ENCODE measurements at places on chromosomes 7 and 10.

DNA sequence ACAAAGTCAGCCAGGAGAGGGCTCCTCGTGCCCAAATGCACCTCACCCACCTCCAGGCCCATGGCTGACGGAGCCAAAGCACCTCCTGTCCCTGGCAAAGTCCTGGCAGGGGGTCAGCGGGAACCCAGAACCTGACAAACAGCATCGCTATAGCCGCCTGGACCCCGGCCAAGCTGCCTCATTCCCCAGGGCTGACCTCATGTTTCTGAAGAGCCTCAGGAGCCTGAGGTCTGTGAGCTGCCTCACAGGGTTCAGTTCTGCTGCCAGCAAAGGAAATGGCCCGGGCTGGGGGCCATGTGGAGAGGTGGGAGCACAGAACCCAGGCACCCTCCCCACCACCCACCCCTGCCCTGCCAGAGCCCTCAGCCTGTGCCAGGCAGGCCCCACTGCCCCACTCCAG is 4.2 kb upstream of the NANOS1 start:
- no peak for DNase-seq

- DNase-seq: no peak
Observed at GRCh38 chr7:42617806-42618457, 293.9 kb downstream of the C7orf25 start.

GRCh38 chr7:45048748-45049147 is 40.0 kb downstream of the NACAD start:
- DNase-seq: no peak

- no peak for DNase-seq
Observed at GRCh38 chr10:77563638-77564270, 73.9 kb downstream of the KCNMA1 start.

DNA sequence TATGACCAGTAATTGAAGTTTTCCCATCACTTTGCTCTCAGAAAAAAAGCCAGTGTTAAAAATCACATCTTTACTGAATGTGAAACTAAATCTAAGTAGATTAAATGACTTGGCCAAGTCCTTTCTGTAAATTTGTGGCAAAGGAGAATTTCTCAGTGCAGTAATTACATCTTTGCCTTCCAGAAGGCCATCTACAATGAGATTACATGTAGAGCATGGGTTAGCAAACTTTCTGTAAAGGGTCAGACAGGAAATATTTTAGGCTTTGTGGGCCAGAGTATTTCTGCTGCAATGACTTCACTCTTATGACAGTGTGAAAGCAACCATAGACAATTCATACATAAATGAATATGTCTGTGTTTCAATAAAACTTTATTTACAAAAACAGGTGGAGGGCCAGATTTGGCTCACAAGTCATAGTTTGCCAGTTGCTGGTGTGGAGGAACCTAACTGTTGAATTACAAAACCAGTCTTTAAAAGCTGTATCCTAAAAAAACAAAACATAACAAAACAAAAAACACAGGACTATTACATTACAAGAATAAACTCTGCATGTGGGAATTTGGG is 191.0 kb downstream of the TAX1BP1 start:
- DNase-seq: no peak

GRCh38 chr7:108415821-108416536 is 40.3 kb downstream of the NRCAM start:
- no peak for DNase-seq

DNA sequence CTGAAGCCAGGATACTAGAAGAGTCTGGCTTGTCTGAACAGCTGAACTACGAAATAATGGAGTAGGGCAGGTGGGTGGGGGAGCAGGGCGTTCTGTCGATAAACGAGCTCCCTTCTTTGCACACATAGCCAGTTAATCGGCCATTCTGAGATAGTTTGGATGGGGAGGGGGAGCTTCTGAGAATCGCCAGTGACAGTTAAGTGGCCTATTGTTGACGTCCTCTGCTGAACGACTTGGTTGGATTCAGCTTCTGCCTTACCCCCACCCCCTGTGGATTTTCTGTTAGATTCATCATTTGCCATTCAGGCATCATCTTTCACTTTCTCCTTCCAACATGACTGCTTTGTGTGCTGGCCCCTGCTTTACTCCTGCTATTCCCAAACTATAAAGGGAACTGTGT is 520 bp downstream of the CPA5 start:
- no peak for DNase-seq

DNA sequence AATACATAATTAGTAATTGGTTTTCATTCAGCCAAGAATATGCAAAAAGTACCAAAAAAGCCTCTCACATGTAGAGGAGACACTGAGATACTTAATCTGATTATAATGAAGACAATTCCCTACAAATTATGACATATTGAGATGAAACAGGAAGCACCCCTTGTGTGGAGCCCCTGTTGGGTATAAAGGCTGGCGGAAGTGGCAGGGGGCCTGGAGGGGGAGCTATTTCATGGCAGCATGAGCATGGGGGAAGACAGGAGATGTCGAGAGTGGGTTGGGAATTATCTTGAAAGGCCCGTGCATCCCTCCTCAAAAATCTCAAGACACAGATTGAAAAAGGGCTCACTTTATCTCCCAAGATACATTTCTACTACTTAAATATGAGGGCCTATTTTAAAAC is 96.9 kb downstream of the PIP4K2A start:
- no peak for DNase-seq

DNA sequence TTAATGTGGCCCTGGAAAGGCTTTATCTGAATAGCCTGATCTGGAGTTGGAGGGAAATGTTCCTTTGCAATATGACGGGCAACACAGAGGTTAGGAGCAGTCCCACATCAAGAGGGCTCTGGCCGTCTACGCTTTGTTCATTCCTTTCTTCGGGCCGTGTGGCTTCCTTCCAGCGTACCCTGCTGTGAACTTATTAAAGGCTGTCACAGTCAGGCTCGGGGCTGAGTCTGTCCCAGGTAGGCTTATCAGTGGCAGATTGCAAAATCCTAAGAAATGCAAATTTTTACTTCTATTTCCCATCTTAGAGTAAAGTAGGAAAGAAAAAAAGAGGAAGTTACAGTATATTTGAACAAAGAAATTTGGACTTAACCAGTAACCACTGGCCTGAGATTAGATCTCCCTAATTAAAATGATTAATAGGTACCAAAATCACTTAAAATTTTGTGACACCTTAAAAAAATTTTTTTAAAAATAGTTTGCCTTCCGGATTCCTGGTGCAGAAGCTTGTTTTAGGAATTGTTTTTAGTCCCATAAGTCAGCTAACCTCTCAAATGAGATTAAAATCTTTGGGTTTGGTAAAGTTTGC is 453.1 kb upstream of the MKI67 start:
- no peak for DNase-seq

- no peak for DNase-seq
Observed at GRCh38 chr7:131896165-131896863, 339.9 kb upstream of the PODXL start.

DNA sequence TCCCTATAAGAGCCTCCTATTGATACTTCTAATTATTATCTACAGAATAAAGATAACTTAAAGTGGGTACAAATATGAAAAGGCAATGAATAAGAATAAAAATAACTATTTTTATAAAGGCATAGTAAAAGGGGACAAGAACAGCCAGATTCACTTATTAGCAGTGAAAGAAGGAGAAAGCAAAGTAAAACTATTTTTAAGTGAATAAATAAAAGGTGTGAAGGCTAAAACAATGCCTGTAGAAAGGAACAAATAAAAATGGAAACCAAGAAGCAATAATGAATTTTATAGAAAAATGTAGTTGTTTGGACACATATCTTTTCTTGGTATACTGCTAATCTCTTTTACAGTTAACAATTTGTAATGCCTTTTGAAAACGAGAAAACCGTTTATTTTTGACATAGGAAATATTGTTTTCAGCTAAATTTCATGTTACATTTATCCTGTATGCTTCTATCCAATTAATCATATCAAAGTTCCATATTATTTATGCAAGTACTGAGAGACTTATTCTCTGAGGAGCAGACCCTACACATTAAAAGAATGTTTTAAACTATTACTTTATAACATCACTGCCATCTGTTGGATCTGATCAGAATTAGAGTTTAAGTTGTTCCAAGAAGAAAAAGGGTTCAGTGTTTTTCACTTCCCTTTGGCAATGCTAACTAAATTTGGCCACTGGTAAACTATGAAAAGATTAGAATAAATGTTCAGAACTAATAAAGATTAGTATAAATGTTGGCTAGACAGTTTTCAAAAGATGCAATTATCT is 59.1 kb downstream of the ARMC3 start:
- no peak for DNase-seq

- DNase-seq: no peak
Observed at GRCh38 chr7:99469381-99470065, 3.2 kb upstream of the ZNF789 start.

GRCh38 chr10:21927631-21928353 is 75.7 kb downstream of the DNAJC1 start:
- DNase-seq: no peak

- no peak for DNase-seq
Observed at GRCh38 chr7:17166824-17167379, 131.6 kb upstream of the AHR start.

DNA sequence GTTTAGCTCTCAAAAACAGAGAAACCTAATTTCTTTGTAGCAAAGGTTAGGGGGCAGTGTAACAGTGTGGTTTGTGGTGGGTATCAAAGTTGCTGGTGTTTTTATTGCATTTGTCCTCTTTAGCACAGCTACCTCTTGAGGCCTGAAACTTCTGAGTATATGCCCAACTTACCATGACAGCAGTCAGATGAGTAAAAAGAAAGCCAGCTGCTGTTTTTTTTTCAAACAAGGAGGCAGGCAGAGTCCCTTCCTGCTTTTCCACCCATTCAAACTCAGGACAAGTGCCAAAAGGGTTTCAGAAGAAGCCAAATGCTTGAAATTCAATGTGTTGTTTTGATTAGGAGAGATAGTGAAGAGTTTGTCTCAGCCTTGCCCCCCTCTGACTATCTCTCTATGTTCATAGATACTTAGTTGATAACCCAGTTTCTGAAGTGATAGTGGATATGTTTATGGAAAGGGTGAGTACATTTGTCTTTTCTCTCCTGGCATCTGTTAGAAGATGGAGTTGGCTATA is 23.1 kb downstream of the GBF1 start:
- no peak for DNase-seq

DNA sequence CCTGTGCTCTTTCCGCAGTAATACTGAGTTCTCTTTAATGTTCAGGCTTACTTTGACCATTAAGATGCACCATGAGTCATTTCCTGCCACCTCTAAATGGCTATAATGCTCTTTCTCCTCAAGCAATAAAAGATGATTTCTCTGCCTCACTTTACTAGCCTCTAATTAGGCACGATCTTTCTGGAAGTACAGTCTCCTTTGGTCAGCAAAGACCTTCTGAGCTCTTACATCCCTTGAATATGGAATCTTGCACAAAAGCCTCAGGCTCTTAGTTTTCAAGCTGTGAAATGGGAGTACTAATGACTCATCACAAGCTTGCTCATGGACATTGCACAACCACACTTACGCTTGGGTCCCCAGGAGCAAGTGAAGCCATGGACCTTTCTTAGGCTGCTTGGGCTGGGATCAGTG is 85.9 kb downstream of the FRMD4A start:
- DNase-seq: no peak

DNA sequence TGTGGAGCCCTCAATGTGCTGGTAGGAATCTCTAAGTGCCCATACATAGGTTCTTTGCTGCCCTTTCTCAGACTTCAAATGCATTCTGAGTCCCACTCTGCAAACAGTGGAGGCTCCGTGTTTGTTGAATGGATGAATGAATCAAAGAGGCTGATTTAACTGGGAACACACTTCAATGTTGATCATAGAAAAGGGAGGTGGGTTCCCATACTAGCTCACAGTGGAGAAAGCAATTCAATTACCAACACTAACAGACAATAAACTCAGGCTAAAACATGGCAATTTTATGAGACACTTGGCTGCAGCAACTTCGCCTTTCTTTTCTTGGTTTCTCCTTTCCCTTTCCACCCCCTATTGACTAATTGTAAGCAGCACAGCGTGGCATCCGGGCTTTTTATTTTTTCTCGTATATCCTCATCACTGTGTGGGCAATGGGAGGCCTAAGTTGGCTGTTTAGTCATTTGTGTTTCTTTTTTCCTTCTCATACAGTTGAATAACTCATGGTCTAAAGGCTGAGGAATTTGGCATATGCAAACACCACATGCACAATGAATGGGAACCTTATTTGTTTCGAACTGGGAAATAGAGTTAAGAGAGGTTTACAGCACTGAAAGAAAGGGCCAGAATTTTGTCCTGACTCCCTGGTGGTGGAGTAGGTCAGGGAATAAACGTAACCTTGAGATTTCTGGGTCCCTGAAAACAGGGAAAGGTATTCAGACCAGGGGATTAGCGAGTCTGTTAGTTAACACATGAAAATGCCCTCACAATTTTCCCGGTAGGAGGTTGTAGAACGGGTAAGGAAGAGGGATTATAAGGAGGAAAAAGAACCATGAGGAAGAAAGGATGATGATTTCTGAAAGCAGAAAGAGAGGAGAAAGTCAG is 858.5 kb downstream of the KCNMA1 start:
- DNase-seq: no peak

DNA sequence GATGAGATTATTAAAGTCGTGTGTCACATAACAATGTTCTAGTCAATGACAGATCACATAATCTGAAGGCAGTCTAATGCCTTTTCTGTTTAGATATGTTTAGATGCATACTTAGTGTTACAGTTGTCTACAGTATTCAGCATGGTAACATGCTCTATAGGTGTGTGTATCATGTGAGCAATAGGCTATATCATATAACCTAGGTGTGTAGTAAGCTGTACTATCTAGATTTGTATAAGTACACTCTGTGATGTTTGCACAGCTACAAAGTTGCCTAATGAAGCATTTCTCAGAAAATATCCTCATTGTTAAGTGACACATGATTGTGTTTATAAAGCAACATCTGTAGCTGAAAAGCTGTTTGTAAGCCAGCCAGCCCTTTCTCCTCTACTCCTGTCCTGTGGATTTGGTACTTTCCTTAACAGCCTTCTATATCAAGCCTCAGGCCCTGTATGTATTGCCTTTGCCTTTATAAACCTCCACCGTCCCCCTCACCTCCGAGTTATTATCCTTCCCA is 6.3 kb downstream of the HECTD2 start:
- no peak for DNase-seq

GRCh38 chr7:46524350-46524749 is 603.3 kb upstream of the IGFBP3 start:
- DNase-seq: no peak

DNA sequence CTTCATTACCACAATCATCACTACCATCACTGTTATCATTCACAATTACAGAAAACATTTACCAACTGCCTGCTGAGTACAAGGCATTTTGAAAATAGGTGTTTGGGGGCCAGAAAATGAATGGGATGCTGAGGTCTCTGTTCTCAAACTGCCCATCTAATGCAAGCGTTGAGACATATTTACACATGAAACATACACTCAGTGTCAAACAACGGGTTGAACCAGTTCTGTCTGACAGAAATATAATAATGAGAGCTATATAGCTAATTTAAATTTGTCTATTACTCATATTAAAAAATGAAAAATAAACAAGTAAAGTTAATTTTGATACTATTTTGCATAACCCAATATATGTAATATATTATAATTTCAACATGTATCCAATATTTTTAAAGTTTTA is 303.1 kb downstream of the KCNMA1 start:
- no peak for DNase-seq

- no peak for DNase-seq
Observed at GRCh38 chr7:1693991-1694524, 24.0 kb downstream of the ELFN1 start.

GRCh38 chr10:128985036-128985435 is 482.0 kb upstream of the MGMT start:
- no peak for DNase-seq

GRCh38 chr7:73770002-73770859 is at the start of gene CLDN3:
TSS of gene CLDN3 (minus strand) at chr7:73770270. CDS start at chr7:73770049, 221 bp downstream.
- no peak for DNase-seq

- DNase-seq: no peak
Observed at GRCh38 chr10:130387936-130388580, 251.9 kb downstream of the GLRX3 start.
